Activated T-helper 2 cell treated with anti-CD3 and anti-CD28 coated beads, Interferon-gamma antibody, Interleukin-2, Interleukin-4, amounts not matched to agents 10 μg/mL and 5 μg/mL and 100 μg/mL, durations not matched to agents 14 hours and 24 hours and 36 hours (primary cell): ENCODE measurements at places on chromosomes 5 and 9. TPM values are rescaled to one million over a fixed set of nuclear protein-coding genes. Genes with fewer than 3 reads are reported as not detected.

DNA sequence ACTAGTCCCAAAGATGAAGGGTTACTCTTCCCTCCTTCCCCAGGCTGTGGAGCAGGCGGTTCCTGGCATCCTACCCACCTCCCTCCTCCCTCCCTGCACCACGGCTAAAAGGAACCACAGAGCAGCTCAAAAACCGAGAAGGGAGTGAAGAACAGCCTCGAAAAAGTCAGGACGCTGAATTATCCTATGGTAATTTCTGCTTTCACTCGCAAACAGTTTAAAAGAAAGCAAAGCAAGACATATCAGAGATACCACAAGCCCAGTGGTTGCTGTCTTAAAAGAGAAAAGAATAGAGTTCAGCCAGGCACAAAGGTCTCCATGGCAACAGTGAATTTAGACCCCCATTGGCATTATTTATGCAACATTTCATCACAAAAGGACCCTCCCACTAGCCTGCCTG lies 315.4 kb downstream of the CTNND2 start:
- no peak for DNase-seq

- no peak for DNase-seq
Observed at GRCh38 chr9:38134611-38135237, 65.7 kb upstream of the SHB start.

ANKRD20A1 gene
- 1.1 and 1.2 TPM in 2 replicates for total RNA-seq

DNA sequence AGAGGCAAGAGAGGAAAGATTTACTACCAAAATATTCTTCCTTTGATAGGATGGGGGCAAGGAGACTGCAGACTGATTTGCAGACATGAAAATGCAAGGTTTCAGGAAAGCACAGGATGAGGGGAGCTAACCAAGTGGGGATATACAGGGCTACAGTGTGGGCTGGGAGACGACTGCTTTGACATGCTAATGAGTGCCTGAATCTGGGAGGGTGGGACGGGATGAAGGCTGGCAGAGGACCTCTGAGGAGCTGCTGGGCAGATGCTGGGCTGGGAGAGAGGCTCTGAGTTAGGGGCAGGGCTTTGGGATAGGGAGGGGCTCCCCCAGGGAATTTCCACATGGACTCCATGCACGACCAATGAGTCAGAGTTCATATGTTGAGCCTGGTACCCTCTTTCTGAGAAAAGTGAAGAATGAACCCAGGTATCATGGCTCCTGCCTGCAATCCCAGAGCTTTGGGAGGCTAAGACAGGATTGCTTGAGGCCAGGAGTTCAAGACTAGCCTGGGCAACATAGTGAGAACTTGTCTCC lies 4.9 kb upstream of the CPLX2 start:
- no peak for DNase-seq

DNA sequence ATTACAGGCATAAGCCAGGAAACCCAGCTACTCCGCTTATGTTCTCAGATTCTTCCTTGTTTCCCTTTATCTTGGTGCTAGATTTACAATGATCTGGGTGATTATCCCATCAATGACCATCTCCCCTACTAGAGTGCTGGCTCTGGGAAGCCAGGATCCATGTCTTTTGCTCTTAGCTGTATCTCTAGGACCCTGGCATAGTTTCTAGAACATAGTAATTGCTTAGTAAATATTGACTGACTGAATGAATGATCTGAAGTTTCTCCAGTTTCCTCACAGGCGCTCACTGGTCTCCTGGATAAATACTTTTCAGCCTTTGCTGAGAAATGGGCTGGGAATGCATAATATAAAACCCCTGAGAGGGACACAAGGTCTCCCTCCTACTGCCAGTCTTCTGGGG lies 60.0 kb upstream of the KLF9 start:
- no peak for DNase-seq

GRCh38 chr5:54438620-54439389 lies 16.7 kb upstream of the HSPB3 start:
- no peak for DNase-seq

GRCh38 chr9:107929443-107929842 lies 439.9 kb upstream of the KLF4 start:
- DNase-seq = no peak

RIC1 gene
- 21.5 and 22.1 TPM in 2 replicates for total RNA-seq

- no peak for DNase-seq
Observed at GRCh38 chr5:394671-395155, 48.3 kb upstream of the EXOC3 start.

DNA sequence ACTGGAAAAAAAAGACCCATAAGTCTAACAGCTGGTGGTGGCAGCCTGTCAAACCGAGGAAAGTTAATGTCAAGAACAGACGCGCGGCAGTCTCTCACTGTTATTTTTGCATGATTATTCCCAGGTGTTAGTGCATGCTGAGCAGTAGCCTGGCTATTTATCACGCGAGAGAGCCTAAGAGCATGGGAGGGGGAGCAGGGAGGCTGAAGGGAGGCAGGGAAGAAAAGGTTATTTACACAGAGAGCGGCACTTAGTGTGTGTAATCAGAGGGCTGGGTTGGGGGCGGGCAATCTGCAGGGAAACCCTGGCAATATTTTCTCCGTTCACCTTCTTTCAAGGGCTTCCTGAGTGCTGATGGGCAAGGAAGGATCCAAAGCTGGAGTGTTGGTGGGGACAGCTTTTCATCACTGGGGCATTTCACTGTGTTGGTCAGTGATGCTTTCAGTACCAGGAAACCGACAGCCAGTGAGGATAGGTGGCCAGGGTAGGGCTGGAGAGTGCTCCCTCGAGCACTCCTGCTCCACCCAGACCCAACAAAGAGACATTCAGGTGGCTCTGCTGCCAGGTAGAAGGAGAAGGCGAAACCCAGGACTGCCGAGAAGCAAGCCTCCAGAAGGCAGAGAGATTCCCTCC lies 39.6 kb downstream of the ZNF608 start:
- no peak for DNase-seq

DNA sequence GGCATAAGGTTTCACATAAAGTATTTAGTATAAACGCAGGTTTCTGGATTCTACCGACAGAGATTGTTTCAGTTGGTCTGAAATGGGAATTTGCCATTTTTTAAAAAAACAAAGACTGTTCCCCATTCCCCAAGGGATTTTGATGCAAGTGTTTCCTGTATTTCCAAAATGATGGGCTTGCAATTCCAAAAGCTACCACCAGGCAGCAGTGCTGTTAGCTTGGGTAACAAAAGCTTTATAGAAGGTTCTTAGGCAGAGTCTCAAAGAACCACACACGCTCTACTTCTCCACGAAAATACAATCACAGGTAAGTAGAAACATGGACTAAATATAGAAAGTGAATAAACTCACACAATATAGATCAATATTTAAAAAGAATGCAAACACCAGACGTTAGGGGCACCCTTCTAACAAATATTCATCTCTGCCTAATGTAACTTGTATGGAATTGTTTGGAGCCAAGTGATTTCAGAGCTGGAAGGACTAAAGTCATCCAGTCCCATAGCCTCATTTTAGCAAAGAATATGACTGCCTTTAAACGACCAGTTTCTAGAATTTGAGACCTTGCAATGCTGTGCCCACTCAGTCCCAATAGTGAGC lies 154.3 kb downstream of the SPOCK1 start:
- no peak for DNase-seq

DNA sequence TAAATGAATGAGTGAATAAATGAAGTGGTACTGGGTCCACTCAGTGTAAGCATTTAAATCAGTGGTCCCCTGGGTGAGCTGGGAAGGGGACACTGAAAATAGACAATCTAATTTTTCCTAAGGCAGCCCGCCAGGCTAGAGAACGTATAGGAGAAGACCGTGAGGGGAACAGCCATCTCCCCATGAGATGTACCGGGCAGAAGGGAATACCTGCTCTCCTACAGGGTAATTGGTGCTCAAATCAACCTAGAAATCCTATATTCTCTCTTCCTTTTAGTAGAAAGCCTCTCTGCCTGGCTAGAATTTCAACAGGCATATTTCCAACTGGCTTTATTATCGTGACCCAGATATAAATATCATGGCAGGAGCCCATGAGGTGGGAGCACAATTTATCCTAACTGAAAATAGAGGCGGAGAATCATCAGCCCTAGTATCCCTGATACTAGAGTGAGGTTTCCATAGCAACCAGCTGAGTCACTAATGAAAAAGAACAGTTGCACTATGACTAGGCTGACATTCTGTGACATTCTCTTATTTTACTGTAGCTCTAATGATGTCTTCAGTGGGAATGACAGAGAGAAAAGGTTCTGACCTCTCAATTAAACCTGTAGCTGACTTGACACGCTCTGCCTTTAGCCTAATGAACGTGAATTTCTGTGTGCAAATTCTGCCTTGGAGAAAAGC lies 96.5 kb upstream of the CAST start:
- DNase-seq = no peak

GRCh38 chr5:157912621-157913325 lies 53.8 kb upstream of the CLINT1 start:
- no peak for DNase-seq

DNA sequence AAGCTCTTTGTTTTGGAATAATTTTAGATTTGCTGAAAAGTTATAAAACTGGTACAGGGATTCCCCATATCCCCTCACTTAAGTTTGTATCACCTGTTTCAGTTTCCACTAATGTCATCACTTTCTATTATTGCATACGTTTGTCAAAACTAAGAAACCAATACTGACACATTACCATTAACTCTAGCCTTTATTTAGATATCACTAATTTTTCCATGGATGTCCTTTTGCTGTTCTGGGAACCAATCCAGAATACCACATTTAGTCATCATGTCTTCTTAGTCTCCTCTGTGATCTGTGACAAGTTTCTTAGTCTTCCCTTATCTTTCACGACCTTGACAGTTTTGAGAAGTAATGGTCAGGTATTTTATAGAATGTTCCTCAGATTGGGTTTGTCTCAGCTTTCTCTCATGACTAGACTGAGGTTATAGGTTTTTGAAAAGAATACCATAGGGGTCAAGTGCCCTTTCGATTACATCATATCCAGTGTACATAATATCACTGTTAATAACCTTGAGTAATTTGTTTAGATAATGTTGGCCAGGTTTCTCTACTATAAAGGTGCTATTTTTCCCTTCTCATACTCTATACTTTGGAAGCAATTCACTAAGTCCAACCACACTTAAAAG lies 51.9 kb upstream of the NMUR2 start:
- no peak for DNase-seq

DNA sequence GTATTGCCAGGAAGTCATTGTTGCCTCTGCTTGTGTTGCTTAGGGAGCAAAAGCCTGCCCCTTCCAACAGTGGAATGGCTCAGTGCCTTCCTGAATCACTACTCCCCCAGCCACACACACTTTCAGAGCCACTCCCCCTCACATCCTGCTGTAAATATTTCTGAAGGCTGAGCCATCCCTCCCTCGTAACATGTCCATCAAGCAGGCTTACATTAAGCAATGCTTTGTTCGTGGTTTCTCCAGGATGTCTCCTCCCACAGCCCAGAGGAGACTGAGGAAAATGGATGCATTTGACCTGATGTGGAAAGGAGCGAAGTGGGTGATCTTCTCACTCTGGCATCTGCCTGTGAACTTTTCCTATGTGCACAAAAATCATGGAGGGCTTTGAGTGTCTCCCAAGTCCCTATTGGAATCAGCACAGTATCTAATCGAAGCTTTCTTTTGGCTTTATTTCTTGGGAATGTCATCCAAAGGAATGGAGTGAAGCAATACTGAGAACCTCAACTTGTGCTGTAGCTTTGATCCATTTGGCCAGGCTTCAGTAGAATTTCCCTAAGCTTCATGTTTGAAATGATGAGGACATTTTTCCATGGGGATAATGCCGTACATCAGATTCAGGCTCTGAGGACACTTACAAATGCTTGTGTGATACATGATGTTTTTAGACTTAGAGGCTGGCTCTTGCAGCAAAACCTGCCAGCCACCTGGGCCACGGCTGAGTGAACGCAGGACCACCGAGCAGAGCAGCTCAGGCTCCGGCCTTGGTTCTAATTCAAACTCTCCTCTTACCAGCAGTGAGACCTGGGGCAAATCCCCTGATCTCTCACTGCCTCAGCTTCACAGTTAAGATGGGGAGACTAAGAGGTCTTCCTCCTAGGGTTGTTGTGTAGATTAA lies 389.1 kb downstream of the ENC1 start:
- no peak for DNase-seq

GRCh38 chr9:5870691-5871090 lies 20.0 kb upstream of the MLANA start:
- no peak for DNase-seq

SPATA31E1 gene
- not detected in 2 replicates for total RNA-seq

SLC34A3 gene
- not detected in 2 replicates for total RNA-seq

CTSV gene
- total RNA-seq = 0.48 and 0.78 TPM in 2 replicates

GRCh38 chr5:111472096-111472495 lies 40.2 kb downstream of the STARD4 start:
- DNase-seq = no peak

- DNase-seq = no peak
Observed at GRCh38 chr5:1177826-1178528, 23.4 kb upstream of the SLC6A19 start.

DNA sequence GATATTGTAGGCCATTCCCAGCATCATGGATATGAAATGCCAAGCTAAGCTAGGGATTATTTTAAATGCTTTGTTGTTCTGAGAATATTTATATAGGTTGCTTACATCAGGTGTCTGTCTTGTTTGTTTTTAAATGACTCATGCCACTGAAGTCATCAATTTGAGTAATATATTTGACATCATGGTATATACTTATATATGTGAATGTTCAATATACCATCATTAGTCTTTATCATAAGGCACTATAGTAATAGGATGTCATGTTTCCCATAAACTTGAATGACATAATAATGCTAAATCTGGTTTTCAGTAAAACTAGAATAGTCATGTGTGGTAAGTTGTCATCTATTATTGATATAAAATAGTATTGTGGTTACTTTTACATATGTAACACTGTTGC lies 13.1 kb downstream of the C9orf85 start:
- DNase-seq = no peak

GRCh38 chr9:109590966-109591365 lies 92.9 kb upstream of the PTPN3 start:
- no peak for DNase-seq

DNA sequence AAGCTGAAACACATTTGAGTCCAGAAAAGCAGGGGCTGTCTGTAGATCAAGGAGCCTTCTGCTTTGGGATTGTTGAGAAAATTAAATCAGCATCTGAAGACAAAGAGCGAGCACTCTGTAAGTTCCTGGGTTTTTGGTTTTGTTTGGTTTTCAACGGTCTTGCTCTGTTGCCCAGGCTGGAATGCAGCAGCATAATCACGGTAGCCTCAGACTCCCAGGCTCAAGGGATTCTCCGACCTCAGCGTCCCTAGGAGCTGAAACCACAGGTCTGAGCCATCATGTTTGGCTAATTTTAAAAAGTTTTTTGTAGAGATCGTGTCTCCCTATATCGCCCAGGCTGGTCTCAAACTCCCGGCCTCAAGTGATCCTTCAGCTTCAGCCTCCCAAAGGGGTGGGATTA lies 266.5 kb upstream of the ADAMTS16 start:
- no peak for DNase-seq

- DNase-seq = no peak
Observed at GRCh38 chr5:14435481-14435880, 146.1 kb upstream of the OTULINL start.

TLR4 gene
- not detected in 2 replicates for total RNA-seq

DNA sequence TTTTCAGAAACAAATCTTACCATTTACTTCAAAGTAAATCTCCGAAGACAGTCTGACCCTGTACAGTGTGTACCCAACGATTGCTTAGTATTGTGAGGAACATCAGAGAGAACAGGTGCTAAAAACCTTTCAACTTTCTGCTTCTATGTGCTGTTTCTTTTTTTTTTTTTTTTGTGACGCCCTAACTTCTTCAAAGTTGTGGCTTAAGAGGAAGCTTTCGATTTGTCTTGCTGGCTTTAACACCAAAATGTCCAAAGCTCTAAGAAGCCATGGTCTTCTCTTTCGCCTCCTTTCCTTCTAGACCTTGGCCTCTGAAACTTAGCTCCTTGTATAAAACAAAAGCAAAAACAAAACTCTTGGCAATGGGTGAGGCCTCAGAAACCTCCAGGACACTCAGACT lies 1.2 kb downstream of the TNFSF8 start:
- DNase-seq = no peak

- no peak for DNase-seq
Observed at GRCh38 chr9:87556039-87556438, 58.4 kb downstream of the DAPK1 start.
